ENCODE measurements at places on chromosomes 6 and 20.
A peak's percentile ranks its signal among the peaks of the same experiment; 100 is the strongest.

- DNase-seq, result no peak
These were observed 23.5 kb upstream of the MAP3K7 start for GRCh38 chr6:90610301-90610750.

DNA sequence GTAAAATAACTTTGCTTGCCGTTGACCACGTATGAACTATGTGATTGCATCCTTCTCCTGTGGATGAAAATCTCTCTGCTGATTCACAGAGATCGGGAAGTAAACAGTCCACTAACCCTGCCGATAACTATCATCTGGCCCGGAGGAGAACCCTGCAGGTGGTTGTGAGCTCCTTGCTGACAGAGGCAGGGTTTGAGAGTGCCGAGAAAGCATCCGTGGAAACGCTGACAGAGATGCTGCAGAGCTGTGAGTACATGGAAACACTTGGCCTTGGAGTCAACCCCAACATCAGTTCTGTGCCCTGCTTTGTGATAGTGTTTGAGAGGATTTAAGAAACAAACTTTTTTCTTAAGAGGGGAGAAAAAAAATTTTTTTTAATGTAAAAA, 937 bp downstream of the TAF8 start:
- no peak for DNase-seq

DNA sequence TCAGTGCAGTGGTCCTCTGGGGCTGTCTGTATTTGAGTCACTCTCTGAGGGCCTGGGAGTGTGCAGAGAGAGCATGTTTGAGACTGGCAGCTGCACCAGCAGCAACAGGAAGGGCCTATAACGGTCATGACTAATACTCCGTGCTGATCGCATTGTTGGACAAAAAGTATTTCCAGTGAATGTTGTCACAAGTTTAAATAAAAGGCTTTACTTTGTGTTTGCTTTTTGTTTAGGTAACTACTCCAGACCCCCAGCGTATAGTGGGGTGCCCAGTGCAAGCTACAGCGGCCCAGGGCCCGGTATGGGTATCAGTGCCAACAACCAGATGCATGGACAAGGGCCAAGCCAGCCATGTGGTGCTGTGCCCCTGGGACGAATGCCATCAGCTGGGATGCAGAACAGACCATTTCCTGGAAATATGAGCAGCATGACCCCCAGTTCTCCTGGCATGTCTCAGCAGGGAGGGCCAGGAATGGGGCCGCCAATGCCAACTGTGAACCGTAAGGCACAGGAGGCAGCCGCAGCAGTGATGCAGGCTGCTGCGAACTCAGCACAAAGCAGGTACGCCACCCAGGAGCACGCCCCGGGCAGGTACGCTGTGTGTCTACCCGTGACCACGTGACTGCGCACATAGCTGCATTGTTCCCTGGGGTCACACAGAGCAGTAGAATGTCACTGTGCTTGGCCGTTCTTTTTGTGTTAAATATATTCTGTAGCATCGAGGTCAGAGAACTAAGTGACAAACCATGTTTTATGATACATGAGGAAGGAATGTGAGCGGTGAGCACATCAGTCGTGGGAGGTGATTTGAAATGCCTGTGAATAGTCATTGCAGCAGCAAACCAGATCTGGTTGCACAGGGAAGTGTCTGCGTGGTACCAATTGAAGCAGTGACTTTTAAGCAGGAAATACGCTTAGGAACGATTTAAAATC, 174.7 kb downstream of the TMEM242 start:
- peak; percentile 94 for DNase-seq

- DNase-seq, result peak; percentile 80
These were observed 170.8 kb upstream of the PHACTR1 start for GRCh38 chr6:12545619-12546409.

- no peak for DNase-seq
These were observed 17.3 kb upstream of the PCMTD2 start for GRCh38 chr20:64238115-64238825.

- no peak for DNase-seq
These were observed 399.6 kb upstream of the SOX4 start for GRCh38 chr6:21193790-21194475.

GRCh38 chr6:108464418-108465097, 96.2 kb upstream of the FOXO3 start:
- DNase-seq, result no peak

DNA sequence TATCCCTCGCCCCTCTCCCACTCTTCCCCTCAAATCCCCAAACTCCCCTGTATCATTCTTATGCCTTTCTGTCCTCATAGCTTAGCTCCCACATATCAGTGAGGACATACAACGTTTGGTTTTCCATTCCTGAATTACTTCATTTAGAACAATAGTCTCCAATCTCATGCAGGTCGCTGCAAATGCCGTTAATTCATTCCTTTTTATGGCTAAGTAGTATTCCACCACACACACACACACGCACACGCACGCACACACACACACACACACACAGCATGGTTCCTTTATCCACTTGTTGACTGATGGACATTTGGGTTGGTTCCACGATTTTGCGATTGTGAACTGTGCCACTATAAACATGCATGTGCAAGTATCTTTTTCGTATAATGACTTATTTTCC, 112.7 kb downstream of the KIF13A start:
- no peak for DNase-seq

GRCh38 chr6:101486124-101486523, 92.6 kb downstream of the GRIK2 start:
- no peak for DNase-seq

GRCh38 chr6:162119341-162119740, 608.2 kb downstream of the PRKN start:
- DNase-seq, result no peak

DNA sequence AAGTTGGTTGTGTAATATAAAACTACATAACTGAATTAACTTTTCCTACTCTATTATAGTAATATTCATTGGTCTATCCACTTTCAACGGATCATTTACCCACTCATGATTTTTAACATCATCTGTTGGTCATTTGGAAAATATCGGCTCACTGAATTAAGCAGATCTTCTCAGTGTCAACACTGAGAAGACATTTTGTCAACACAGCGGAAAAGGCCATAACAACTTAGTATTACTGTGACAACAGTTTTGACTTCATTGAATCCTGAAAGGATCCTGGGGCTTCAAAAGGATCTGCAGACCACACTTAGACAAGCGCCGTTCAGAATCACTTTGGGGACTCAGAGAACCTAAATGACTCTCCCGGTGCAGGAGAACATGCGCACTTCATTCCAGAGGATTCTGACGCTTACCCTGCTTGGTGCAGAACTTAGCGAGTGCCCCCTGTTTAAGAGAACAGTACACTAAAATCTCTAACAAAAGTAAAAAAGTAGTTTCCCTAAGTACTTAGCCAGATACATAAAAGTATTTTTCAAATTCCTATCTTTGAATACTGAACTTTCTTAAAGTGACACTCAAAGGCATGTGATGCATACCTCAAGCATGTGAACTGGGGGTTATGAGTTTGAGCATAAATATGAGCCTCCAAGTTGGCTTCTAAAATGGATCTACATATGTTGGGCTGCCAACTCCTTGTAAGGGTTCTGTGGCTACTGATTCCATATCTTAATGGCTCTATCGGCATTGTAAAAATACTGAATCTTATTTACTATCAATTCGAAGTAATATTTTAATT, 4.0 kb downstream of the ZBTB2 start:
- DNase-seq, result no peak

DNA sequence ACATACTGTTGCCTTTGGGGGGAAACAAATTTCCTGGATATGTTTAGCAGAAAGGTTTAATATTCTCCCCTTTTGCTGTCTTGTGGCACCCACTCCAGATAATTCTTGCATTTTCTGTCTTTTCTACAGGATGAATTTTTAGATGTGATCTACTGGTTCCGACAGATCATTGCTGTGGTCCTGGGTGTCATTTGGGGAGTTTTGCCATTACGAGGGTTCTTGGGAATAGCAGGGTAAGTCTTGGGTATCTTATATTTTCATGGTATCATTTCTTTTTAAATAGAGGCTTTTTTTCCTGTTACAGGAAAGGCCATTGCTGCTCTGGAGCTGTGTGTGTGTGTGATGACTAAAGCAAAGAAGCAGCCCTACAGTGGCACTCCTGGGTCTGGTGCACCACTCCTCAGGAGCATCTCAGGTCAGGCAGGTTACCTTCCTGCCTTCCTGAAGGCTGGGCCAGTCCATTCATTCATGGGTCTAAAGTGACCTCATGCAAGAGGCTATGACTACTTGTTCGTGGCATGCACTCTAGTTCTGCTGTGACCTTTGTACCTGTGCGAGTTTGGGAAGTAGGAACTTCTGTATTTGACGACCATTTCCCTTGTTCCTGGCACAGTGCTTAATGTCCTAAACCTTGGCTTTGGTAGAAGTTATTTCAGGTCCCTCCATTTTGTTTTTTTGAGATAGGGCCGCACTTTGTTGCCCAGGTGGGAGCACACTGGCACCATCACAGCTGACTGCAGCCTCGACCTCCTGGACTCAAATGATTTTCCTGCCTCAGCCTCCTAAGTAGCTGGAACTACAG, 2.2 kb downstream of the RAB5IF start:
- DNase-seq, result peak; percentile 79

DNA sequence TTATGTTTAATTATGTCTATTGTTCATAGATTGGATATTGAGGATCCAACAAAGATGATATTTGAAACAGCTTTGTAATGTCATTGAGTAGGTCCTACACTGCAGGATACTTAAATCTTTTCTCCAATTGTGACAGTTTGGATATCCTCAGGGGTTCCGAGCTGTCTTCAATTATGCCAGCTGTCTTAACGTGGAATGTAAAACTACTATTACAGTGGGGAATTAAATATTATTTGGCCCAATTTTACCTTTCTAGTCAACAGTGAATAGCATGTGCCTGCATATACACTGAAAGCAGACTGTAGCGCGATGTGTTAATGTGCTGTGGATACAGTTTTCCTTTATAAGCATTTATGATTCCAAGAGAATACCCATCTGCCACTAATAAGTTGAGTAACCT, 156.9 kb downstream of the GRIK2 start:
- no peak for DNase-seq

DNA sequence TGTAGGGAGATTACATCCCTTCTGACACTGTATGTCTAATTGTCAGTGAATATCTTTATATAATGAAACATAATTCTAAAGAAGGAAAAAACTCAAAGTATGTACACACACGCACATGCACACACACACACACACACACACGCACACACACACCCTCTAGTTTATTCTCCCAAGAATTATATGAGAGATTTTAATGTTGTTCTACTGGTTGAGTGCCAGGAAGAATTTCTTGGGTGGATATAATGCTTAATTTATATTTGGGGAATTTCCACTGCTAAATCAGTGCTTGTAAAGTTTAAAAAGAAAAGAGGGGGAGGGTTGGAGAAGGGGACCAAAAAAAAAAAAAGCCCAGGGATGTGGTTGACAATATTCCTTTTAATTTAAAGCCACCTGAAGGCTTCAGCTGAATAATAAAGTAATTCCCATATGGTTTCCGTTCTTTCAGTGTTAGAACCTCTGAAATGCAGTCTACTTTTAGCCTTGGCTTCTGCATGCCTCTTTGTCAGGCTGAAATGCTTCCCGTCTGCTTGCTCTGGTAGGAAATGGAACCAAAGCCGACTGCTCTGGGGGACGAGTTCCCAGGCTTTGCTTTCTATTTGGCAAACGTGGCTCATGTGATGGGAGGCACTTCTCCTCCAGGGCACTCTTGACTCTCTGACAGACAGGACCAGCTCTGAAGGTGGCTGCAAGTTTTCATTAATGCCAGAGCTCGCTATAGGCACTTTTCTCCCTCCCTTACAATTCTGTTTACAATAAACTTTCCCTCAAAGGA, 225.4 kb downstream of the PRL start:
- no peak for DNase-seq

DNA sequence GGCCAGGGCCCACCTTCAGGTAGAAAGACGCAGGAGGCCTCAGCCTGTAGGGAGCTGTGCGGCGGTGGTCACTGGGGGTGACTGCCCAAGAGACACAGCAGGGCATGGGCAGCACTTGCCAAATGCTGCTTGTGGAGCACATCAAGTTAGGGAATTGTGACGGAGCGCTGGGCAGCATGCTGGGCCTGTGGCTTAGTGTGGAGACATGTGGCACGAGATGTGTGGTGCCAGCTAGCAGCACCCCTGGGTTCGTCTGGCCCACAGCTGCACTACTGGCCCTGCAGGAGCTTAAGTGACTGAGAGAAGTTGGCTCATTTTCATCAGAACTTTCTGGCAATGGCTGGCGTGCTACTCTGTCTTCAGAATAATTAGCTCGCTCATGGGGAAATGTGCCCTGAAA, 213.1 kb upstream of the SYNDIG1 start:
- DNase-seq, result no peak

DNA sequence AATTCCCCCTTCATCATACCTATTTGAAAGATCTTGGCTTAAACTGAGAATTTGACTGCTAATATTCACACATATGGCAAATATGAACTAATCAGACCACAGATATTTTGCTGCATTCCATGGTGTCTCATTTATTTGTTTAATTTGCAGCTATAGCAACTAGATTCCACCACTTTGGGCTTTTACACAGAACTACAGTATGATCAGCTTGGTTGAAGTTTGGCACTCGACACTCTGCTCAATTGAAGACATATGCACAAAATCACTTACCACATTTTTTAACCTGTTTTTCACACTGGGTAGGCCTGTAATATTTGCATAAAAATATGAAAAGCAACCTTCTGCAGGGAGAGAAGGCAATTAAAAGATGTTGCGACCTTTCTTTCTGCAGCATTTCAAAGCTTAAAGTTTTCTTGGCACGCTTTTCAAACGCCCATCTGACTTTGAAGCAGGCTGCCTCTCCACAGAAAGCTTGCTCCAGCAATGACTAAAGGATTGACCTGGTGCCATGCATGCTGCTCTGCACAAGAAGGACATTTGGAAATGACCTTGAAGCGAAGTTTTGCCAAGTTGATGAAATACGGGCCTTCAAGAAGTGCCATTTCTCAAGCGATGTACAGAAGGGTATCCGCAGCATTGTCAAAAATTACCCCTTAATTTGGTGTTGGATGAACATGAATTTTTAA, 126.7 kb downstream of the AIG1 start:
- no peak for DNase-seq

DNA sequence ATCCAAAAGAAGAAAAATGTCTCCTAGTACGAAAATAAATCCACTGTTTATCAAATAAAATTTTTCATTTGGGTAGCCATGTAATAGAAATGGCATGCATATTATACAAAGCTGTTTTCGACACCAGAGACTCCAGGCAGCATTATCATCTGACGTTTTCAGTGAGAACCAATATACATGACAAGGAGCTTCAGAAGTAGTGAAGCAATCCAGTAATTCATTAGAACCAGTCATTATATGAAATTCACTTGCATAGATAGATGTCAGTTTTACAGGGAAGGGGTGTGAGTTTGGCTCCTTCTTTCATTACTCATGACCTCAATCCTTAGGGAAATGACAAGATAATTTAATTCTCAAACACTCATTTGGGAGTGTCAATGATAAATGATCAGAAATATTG, 14.7 kb downstream of the HTR1B start:
- no peak for DNase-seq

- peak; percentile 10 for DNase-seq
These were observed 40.0 kb downstream of the MYLIP start for GRCh38 chr6:16168858-16169257.
